ENCODE measurements at places on chromosomes 4 and X. TPM values are rescaled to one million over a fixed set of nuclear protein-coding genes. Genes with fewer than 3 reads are reported as not detected.
A peak's percentile ranks its signal among the peaks of the same experiment; 100 is the strongest.

- DNase-seq = no peak
Observed at GRCh38 chr4:183445097-183445428, 627 bp downstream of the CDKN2AIP start.

GRCh38 chr4:114028071-114028470, 48.6 kb upstream of the ARSJ start:
- DNase-seq = no peak

DNA sequence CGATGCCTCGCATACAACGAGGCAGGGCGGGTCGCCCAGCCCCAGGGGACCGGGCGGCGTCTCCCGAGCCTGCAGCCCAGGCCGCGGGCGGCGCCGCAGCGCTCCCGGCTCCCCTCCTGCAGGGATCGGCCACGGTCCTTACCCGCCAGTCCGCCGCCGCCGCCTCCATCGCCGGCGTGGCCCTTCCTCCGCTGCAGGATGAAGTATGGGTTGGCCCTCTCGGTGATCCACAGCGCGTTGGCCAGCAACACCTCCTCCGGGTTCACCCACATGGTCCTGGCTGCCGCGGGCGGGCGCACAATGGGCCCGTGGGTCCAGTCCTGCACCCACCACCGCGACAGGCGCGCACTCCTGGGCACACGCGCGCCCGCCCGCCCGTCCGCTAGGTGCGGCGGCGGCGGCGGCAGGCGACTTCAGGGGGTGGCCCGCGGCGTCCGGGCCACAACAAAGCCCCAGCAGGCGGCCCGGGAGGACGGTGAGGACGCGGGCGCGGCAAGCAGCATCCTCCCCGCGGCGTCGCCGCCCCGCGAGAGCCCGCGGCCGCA, 339 bp downstream of the TBC1D9 start:
- no peak for DNase-seq

DNA sequence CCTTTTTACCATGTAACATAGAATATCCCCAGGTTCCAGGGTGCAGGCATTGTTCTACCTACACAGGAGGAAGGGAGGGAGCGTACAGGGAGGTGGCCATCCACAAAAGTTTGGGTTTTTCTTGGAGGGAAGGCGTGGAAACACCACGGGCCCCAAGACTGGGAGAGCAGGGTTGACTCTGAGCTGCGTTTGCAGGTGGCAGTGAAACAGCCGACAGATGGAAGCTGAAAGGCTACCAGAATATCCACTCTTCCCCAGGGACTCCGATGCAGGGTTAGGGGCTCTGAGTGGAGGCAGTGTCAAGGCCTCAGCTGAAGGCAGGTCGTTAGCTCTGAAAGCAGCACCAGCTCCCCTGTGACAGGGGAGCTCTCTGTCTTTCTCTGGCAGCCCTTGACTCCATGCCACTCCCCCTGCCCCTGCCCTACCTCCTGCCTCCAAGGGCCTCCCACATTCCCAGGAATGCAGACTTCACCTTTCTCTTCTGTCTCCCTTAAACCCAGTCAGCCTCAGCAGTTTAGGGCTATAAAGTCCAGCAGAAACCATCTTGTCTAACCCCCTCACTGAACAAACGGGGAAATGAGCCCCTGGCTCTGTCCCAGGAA, 14.0 kb upstream of the GLOD5 start:
- no peak for DNase-seq

GRCh38 chr4:174697202-174697601, 131.8 kb downstream of the GLRA3 start:
- DNase-seq = peak; percentile 45

- DNase-seq = no peak
Observed at GRCh38 chr4:148704291-148704690, 262.1 kb upstream of the NR3C2 start.

The NUDT11 gene
- 11.4 TPM for total RNA-seq

The ENPP6 gene
- total RNA-seq = 1.9 TPM

- no peak for DNase-seq
Observed at GRCh38 chr4:1246111-1246881, 2.6 kb downstream of the CTBP1 start.
